ENCODE measurements at places on chromosomes 2 and 18.

DNA sequence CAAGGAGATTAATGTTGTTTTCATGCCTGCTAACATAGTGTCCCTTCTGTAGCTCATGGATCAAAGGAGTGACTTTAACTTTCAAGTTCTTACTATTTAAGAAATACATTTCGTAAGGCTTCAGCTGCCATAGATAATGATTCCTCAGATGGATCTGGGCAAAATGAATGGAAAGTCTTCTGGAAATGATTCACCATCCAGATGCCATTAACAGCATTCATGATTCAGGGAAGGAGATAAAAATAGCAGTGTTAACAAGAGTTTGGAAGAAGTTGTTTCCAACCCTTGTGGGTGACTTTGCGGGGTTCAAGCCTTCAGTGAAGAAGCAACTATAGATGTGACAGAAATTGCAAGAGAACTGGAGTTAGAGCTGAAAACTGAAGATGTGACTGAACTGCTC is 17.0 kb downstream of the VRK2 start:
- DNase-seq = no peak

DNA sequence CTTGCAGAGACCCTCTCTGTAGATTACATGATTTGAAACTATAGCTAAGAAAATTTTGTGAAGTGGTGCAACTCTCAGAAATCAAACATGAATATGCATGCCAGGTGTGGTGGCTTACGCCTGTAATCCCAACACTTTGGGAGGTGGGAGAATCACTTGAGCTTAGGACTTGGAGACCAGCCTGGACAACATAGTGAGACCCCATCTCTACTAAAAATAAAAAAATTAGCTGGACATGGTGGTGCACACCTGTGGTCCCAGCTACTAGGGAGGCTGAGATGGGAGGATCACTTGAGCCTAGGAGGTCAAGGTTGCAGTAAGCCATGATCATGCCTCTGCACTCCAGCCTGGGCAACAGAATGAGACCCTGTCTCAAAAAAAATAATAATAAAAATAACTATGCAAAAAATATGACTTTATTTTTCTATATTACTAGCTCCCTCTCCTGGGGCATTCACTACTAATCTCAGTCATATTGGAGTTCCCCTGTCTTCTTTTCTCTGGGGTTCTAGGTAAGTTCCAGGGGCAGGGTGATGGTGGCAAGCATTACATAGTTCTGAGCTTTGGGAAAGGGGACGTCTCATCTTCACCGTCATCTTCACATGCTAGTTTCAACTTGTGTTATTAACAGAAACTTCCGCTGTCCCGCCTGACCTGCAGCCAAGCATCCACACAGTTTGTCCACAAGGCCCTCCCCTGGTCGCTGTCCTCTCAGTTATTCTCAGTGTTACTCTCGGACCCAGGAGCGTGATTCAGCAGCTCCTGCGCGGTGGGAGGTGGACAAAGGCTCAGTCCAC is 96.8 kb upstream of the MBOAT2 start:
- no peak for DNase-seq

DNA sequence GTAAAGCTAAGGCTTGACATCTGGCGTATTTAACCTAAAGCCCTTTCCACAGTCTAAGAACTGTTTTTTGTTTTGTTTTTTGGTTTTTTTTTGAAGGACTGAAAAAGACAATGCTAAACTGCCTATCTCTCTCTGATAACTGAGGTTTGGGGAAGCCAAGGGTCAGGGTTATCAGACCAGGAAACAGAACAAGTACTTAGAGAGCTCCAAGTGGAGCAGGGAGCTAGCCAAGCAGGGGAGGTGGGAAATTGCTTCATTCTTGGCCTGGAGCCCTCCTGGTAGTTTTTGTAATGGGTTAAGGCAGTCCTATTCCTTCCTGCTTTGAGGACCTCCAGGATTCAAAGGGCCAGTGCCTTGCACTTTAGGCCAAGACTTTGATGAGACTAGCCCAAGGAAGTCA is 154.3 kb upstream of the LTBP1 start:
- no peak for DNase-seq

- no peak for DNase-seq
Observed at GRCh38 chr2:170950221-170950761, 21.2 kb downstream of the GORASP2 start.

- no peak for DNase-seq
Observed at GRCh38 chr2:24432735-24433134, 58.3 kb upstream of the NCOA1 start.

GRCh38 chr2:50347358-50348044 is 684.4 kb downstream of the NRXN1 start:
- DNase-seq = peak; percentile 42

DNA sequence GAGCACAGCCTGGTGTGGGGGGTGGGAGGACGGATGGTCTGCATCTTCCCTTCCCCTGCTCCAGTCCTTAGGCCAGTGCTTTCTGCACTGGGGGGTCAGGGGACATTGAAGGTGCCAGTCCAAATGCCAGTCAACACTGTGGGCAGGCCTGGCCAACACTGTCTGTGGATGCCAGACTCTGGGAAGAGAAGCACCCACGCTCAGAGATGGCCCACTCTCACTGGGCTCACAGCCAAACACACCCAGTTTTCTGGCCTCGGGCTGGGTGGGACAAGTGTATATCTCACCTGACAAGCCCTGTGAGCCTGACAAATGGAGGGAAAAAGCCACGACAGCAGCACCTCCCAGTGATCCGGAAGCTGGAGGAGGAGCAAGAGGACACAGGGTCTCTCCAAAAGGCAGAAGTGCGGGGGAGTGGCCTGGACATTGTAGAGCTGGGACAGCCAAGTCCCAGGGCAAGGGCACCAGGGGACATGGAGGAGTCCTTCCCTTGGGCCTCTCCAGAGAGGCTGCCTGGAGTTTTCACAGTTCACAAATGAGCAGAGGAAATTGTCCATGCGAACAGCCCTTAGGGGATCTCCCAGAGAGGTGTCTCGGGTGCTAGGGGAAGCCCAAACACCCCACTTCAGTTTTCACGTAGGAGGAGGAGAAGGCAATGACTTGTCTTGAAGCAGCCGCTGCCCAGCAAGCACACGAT is 79.3 kb downstream of the SDC1 start:
- DNase-seq = no peak

DNA sequence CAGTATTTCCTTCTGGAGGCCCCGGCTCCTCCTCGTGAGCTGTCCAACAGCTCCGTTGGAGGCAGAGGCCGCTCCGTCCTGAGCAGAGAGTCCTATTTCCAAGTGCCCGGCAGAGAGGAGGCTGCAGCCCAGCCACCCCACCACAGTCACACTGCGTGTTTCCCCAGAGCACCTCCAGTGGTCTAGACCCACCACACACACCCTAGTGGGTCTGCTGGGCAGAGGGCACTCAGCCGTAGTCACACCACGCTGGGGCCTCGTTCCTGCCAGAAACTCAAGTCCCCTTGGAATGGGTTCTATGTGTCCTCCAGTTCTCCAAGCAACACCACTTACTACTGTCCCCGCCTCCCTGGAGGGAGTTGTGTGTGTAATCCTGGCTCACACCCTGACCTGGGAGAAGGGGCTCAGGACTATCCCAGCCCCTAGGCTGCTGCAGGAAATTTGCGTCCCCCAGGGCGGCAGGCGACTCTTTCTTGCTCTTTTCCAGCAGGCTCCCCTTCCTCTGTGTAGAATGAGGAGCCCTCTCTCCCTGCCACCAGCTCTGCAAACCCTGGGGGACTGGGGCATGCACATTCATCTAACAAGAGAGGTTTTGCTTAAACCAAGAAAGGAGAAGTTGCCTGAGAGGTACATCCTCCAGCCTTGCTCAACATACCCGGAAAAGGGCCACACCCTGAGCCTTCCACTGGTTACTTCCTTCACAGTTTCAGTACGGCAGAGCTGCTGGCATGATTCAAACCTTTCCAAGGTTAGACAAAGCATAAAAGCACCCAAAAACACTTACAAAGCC is 114.1 kb downstream of the NDUFA10 start:
- no peak for DNase-seq

All from DMS79 treated with DMSO at 0.1 percent for 48 hours (cell line).